ENCODE measurements at places on chromosomes 5 and 9.

DNA sequence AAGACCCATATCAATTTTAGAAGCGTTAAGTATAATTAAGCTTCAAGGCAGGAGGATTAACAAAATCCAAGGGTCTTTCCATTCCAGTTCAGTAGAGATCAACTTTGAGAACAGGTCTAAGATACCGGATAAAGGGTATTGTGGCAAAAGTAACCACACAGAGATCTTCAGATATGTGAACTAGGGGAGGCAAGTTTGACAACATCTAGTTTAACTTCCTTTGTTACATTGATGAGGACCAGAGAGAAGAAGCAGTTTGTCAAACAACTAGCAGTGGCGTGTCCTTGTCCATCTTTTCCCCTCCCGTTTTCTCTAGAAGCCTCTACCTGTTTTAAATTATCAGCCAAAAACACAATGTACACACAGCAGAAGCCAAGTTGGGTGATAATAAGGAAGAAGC, 8.6 kb downstream of the SLC36A2 start:
- no peak overlapping the region for H3K4me3 ChIP-seq
- no peaks in the 10 kb centered on the region for H3K4me1 ChIP-seq
- DNase-seq = no peak
- H3K27ac ChIP-seq = no peak overlapping the region
- no peaks in the 10 kb centered on the region for H3K36me3 ChIP-seq

DNA sequence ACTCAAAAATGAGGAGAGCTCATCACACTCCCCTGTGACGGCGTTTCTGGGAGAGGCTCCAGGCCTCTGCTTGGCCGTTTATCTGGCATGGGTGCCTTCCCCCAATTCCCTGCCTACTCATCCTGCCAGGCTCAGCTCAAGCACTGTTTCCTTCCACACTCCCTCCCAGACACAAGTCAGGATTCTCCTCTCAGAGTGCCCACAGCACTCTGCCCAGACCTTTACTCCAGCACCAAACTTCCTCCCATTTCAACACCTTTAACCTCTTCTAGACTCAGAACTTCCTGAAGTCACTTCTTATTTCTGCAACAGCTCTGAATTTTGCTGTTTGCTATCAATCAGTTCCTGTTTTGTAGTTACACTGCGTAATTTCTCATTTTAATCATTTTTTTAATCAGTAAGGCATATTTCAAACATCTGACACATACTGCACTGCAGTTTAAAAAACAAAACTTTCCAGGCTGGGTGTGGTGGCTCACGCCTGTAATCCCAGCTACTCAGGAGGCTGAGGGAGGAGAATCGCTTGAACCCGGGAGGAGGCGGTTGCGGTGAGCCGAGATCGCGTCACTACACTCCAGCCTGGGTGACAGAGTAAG, 16.0 kb downstream of the TRMO start:
- no peak overlapping the region for H3K27ac ChIP-seq
- H3K4me1 ChIP-seq = no peaks in the 10 kb centered on the region
- H3K4me3 ChIP-seq = no peak overlapping the region
- peaks cover 64% of the 10 kb centered on the region for H3K36me3 ChIP-seq
- no peak for DNase-seq
- no peaks in the 10 kb centered on the region for H3K27me3 ChIP-seq

DNA sequence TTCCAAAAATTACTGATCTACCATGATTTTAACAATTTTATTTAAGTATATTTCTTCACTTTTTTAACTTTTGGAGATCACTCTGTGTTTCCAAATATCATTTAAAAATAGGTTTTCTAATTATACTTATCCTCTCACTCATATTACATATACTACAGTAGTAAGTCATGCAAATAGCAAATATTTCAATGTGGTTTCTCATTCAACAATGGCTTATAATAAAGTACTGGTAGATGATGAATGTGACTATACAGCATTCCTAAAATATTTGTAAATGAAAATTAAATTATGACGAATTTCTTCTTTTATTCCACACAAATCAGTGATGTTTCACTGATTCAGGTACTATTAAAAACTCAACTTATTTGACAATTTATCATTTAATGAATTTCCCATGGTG, 176.3 kb upstream of the MEF2C start:
- H3K27ac ChIP-seq = no peak overlapping the region
- no peaks in the 10 kb centered on the region for H3K36me3 ChIP-seq
- H3K27me3 ChIP-seq = no peaks in the 10 kb centered on the region
- DNase-seq = no peak
- H3K4me1 ChIP-seq = no peaks in the 10 kb centered on the region
- H3K4me3 ChIP-seq = no peak overlapping the region

DNA sequence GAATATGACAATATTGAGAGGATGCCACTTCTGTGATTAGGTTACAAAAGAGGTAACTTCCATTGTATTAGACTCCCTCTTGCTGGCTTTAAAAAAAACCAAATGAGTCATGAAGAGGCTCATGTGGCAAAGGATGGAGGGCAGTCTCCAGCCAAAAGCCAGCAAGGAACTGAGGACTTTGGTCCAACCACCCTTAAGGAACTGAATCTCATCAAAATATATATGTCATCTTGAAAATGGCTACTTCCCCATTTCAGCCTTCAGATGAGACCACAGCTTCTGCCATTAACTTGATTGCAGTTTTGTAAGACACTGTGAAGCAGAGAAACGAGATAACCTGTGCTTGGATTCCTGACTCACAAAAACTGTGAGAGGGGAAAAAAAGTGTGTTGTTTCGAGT, 15.5 kb upstream of the TRIM32 start:
- no peak overlapping the region for H3K27ac ChIP-seq
- H3K4me1 ChIP-seq = no peaks in the 10 kb centered on the region
- no peak overlapping the region for H3K4me3 ChIP-seq
- no peak for DNase-seq

GRCh38 chr9:131769361-131769760, 29.5 kb upstream of the RAPGEF1 start:
- no peak for DNase-seq
- H3K36me3 ChIP-seq = no peaks in the 10 kb centered on the region
- no peak overlapping the region for H3K4me3 ChIP-seq
- H3K27me3 ChIP-seq = peaks cover 43% of the 10 kb centered on the region
- H3K4me1 ChIP-seq = no peaks in the 10 kb centered on the region
- H3K27ac ChIP-seq = no peak overlapping the region

GRCh38 chr9:93252116-93252780, 68.3 kb downstream of the WNK2 start:
- H3K4me1 ChIP-seq = no peaks in the 10 kb centered on the region
- H3K27me3 ChIP-seq = no peaks in the 10 kb centered on the region
- DNase-seq = no peak
- H3K36me3 ChIP-seq = no peaks in the 10 kb centered on the region
- no peak overlapping the region for H3K4me3 ChIP-seq

GRCh38 chr5:159893040-159893695, 23.1 kb upstream of the ADRA1B start:
- no peaks in the 10 kb centered on the region for H3K36me3 ChIP-seq
- H3K4me1 ChIP-seq = peaks cover 21% of the 10 kb centered on the region
- no peak overlapping the region for H3K4me3 ChIP-seq

GRCh38 chr9:111000202-111000601, 38.1 kb downstream of the LPAR1 start:
- no peak for DNase-seq
- no peaks in the 10 kb centered on the region for H3K36me3 ChIP-seq
- no peak overlapping the region for H3K4me3 ChIP-seq
- peaks cover 70% of the 10 kb centered on the region for H3K4me1 ChIP-seq
- no peak overlapping the region for H3K27ac ChIP-seq
- H3K27me3 ChIP-seq = no peaks in the 10 kb centered on the region

- no peaks in the 10 kb centered on the region for H3K36me3 ChIP-seq
- H3K27me3 ChIP-seq = no peaks in the 10 kb centered on the region
- H3K4me1 ChIP-seq = no peaks in the 10 kb centered on the region
- H3K27ac ChIP-seq = no peak overlapping the region
Measured at GRCh38 chr9:426264-426663, 211.6 kb downstream of the DOCK8 start.

GRCh38 chr5:149358294-149358651, 427 bp downstream of the PCYOX1L start:
- peak overlapping the region; percentile 76 for H3K4me3 ChIP-seq
- peaks cover 18% of the 10 kb centered on the region for H3K36me3 ChIP-seq
- no peaks in the 10 kb centered on the region for H3K27me3 ChIP-seq
- peak overlapping the region; percentile 49 for H3K27ac ChIP-seq
- peak; percentile 77 for DNase-seq

DNA sequence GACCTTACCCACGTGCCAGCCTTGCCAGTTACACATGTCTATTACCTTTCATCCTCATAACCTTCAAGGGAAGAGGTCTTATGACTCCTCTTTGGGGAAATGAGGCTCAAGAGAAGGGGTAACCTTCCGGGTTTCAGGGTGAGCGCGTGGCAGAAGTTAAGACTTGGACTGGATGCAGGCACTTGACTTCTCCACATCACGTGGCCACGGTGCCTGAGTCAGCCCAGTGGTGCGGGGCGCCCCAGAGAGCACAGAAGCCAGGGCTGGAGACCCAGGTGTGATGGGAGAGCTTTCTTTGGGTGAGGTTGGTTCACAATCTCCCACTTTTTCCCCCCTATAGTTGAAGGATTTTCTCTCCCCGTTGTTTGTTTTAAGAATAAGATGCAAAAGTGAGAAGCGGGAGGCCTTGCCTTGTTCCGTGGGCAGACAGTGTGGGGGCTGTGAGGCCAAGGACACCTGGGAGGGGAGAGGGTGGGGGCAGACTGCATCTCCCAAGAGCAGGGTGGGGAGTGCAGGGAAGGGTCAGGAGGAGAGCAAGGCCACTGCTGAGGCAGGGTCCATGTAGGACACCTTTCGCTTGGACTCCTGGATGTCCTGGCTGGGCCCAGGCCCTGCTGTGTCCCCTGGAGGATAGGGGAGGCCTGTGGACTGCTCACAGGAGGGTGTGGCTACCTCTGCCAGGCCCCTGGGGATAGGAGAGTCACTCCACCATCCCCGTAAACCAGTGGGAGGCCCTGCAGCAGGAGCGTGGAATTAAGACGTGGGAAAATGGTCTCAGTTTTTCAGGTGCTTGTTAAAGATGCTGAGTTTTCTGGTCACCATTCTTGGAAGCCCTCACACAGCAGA, 90.0 kb upstream of the CTSL start:
- DNase-seq = no peak
- H3K36me3 ChIP-seq = no peaks in the 10 kb centered on the region
- no peaks in the 10 kb centered on the region for H3K27me3 ChIP-seq
- no peak overlapping the region for H3K27ac ChIP-seq

- H3K4me1 ChIP-seq = no peaks in the 10 kb centered on the region
- no peak overlapping the region for H3K4me3 ChIP-seq
- H3K36me3 ChIP-seq = no peaks in the 10 kb centered on the region
Measured at GRCh38 chr5:1351156-1351555, 6.3 kb upstream of the CLPTM1L start.

DNA sequence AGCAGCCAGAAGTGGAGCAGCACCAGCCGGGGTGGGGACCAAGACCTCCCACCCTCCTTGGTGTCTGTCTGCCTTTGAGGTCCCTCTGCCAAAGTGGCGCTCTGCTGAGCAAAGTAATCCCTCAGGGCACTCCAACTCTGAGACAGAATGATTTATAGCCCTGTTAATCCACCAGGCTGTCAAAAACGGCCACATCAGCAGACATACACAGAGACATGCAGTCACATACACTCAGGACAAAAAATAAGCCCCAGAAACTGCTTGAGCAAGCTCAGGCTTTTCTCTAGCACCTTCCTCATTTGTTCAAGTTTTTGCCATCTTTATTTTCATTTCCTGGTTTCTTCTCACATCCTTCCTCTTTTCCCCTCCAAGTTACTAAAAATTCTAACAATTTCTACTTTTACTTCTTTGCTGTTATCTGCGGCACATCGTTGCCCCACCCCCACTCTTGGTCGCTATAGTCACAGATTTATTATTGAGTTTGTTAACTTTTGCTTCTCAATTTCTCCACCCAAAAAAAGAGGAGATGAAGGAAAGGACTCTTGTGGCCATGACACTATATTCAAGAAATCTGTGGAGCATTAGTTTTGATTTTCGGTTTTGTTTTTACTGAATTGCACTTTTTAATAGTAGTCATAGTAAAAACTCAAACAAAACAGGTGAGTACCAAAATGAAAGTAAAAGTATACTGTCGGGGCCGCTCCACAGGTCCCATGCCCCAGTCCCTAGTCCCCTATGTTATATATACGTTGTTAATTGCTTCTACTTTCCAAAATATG, 17.4 kb upstream of the ADRB2 start:
- DNase-seq = no peak
- H3K36me3 ChIP-seq = no peaks in the 10 kb centered on the region
- H3K4me1 ChIP-seq = peaks cover 9% of the 10 kb centered on the region
- no peaks in the 10 kb centered on the region for H3K27me3 ChIP-seq
- peak overlapping the region; percentile 5 for H3K4me3 ChIP-seq
